ENCODE measurements at places on chromosomes 5 and 9. TPM values are rescaled to one million over a fixed set of nuclear protein-coding genes. Genes with fewer than 3 reads are reported as not detected.

DNA sequence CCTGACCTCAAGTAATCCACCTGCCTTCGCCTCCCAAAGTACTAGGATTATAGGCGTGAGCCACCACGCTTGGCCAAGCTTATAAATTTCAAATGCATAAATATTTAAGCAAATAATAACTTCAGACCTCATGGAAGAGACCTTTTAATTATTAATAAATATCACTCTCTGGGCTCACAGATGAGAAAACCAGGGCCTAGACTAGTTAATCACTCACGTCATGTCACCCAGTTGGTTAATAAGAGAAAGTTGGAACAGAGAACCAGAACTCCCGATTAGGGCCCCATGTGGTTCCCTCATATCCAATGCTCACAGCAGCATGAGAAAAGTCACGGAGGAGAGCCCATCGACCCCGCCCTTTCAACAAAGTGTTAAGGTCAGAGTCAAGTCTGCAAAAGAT lies 79.3 kb downstream of the EPB41L4A start:
- H3K27me3 ChIP-seq, result no peaks in the 10 kb centered on the region
- H3K27ac ChIP-seq, result no peak overlapping the region
- no peak overlapping the region for H3K4me3 ChIP-seq
- H3K36me3 ChIP-seq, result no peaks in the 10 kb centered on the region

GRCh38 chr9:82665324-82665723 lies 397.6 kb downstream of the RASEF start:
- DNase-seq, result no peak
- H3K4me1 ChIP-seq, result no peaks in the 10 kb centered on the region
- no peak overlapping the region for H3K27ac ChIP-seq
- no peak overlapping the region for H3K4me3 ChIP-seq
- no peaks in the 10 kb centered on the region for H3K27me3 ChIP-seq
- H3K36me3 ChIP-seq, result no peaks in the 10 kb centered on the region

DNA sequence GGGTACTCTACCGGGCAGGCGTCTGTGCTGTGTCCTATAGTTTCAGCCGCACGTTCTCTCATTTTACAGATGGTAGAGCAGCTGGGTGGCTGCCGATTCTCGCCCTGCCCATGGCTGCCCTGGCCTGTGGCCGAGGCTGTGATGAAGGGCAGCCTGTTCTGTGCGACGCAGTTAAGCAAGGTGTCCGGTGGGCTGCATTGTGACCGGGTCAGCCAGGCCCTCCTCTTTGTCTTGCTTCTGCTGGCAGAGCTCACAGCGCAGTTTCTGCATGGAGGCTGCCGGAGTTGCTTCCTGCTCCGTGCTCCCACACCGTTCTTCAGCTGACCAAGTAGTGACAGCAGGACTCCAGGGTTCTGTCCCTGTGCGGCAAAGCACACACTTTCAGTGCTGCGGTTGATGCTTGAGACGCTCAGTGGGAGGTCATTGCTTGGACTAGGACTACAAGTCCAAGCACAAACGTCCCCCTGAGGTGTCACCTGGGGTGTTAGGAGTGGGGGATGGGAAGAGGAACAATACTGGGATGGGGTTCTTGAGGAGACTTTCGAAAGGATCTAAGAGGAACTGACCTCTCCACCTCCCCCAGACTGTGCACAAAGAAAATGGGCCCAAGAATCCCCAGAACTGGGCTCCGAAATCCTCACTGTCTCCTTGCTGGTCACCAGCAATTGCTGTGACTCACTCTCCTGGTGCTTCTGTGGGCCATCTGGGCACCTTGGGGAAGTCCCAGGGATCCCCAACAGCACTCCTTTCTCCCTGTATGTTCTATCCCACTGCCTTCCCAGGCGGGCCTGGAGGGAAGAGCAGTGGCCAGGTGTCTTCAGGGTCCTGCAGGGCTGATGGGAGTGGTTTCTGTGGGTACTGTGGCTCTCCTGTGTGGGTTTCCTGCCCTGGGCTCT lies 58.2 kb downstream of the GADD45G start:
- no peaks in the 10 kb centered on the region for H3K27me3 ChIP-seq
- H3K4me3 ChIP-seq, result peak overlapping the region; percentile 32
- peaks cover 11% of the 10 kb centered on the region for H3K4me1 ChIP-seq
- H3K36me3 ChIP-seq, result no peaks in the 10 kb centered on the region

- peak; percentile 48 for DNase-seq
- H3K36me3 ChIP-seq, result no peaks in the 10 kb centered on the region
- H3K27me3 ChIP-seq, result no peaks in the 10 kb centered on the region
- peaks cover 3% of the 10 kb centered on the region for H3K4me1 ChIP-seq
- no peak overlapping the region for H3K4me3 ChIP-seq
- H3K27ac ChIP-seq, result no peak overlapping the region
Observed at GRCh38 chr5:80105698-80106439, 70.7 kb downstream of the THBS4 start.

DNA sequence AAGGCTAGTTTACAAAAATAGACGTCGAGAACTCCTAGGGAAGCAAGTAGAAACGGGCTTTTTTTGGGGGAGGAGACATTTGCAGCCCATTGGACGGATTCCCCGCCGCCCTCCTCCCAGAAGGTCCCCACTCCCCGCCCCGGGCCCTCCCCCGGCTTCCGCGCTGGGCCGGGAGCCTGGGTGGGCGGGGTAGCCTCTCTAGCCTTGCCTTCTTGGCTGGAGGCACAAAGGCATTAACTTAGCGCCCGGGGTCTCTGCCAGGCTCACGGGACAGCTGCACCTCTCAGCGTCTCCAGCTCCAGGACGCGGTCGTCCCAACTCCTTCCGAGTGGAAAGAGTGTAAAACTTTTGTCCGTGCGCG lies at the start of gene DMRTA1:
TSS of gene DMRTA1 (plus strand) at position 236 of the 361 bp plus-strand sequence. CDS start 242 bp downstream, outside the sequence.
- H3K27ac ChIP-seq, result peak within 1 kb of the TSS; percentile 71
- peak; percentile 21 for DNase-seq
- peak within 1 kb of the TSS; percentile 88 for H3K4me3 ChIP-seq
- no peaks in the 10 kb centered on the region for H3K36me3 ChIP-seq
- peaks cover 3% of the 10 kb centered on the region for H3K4me1 ChIP-seq

SMC5 gene
- 13.9 TPM for total RNA-seq

DNA sequence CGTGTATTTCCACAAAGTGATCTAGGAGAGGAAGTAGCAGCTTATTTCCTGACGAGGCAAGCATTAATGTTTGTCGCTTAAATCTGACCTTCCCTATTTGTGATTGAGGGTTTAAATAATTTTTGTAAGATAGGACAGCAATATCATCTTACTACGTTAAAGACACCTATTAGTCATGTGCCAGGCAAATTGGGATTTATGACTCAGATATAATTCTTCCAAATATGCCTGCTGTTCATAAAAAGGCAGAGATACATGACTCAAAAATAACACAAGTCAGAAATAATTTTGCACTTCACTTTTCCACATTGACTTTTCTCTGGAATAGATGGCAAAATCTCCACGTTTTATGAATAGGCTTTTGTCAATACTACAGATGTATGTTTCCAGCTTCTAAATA lies 43.0 kb upstream of the CDH12 start:
- no peaks in the 10 kb centered on the region for H3K36me3 ChIP-seq
- H3K27me3 ChIP-seq, result no peaks in the 10 kb centered on the region
- no peak for DNase-seq
- H3K4me1 ChIP-seq, result no peaks in the 10 kb centered on the region
- no peak overlapping the region for H3K27ac ChIP-seq

GRCh38 chr9:87189006-87189405 lies 241.7 kb upstream of the GAS1 start:
- H3K27ac ChIP-seq, result no peak overlapping the region
- H3K27me3 ChIP-seq, result no peaks in the 10 kb centered on the region
- no peaks in the 10 kb centered on the region for H3K4me1 ChIP-seq
- DNase-seq, result no peak
- H3K4me3 ChIP-seq, result no peak overlapping the region

DNA sequence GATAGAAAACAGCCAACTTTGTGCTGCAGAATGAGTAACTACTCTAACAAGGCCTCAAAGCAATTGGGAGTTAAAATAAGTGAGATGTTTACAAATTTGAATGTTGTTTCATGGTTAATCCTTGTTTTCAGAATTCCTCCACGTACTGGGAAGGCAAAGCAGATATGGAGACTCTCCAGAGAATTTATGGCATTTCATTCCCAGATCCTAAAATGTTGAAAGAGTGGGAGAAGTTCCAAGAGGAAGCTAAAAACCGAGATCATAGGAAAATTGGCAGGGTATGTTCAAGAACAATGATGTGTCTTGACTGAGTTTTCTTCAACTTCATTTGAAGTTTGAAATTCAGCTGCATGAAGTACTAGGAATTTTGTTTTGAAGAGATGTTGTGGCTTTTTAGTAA lies 16.4 kb downstream of the TARS1 start:
- no peaks in the 10 kb centered on the region for H3K27me3 ChIP-seq
- no peak overlapping the region for H3K27ac ChIP-seq
- DNase-seq, result no peak
- no peaks in the 10 kb centered on the region for H3K4me1 ChIP-seq
- H3K36me3 ChIP-seq, result peaks cover 90% of the 10 kb centered on the region

- peaks cover 19% of the 10 kb centered on the region for H3K4me1 ChIP-seq
- peak overlapping the region; percentile 78 for H3K27ac ChIP-seq
- no peak overlapping the region for H3K4me3 ChIP-seq
- DNase-seq, result peak; percentile 92
Observed at GRCh38 chr5:172659909-172660628, 19.0 kb downstream of the NEURL1B start.

FAM53C gene
- 40.0 TPM for total RNA-seq

GPR151 gene
- total RNA-seq, result not detected

- H3K36me3 ChIP-seq, result no peaks in the 10 kb centered on the region
- H3K4me3 ChIP-seq, result no peak overlapping the region
- no peaks in the 10 kb centered on the region for H3K4me1 ChIP-seq
Observed at GRCh38 chr5:150227606-150228273, 37.9 kb downstream of the SLC6A7 start.

DNA sequence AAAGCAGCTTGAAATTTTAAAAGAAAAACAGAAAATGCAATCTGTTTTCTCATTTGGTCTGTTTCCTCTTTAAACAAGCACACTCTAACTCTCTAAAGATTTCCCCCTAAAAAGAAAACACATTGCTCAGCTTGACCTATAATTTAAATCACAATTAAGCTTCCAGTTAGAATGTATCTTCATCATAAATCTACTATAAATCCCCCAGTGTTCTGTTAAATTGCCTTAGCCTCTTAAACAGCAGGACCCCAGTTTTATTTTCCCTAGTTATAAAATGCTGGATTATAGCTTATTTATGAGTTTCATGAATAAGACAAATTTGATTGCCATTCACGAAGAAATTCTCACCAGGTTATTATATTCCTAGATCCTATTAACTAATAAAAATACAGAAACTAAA lies 8.6 kb upstream of the SMC2 start:
- no peaks in the 10 kb centered on the region for H3K27me3 ChIP-seq
- H3K27ac ChIP-seq, result no peak overlapping the region
- no peak overlapping the region for H3K4me3 ChIP-seq
- DNase-seq, result no peak
- no peaks in the 10 kb centered on the region for H3K36me3 ChIP-seq

CATSPER3 gene
- total RNA-seq, result not detected

- peak overlapping the region; percentile 63 for H3K27ac ChIP-seq
- no peak overlapping the region for H3K4me3 ChIP-seq
- H3K36me3 ChIP-seq, result no peaks in the 10 kb centered on the region
- H3K27me3 ChIP-seq, result no peaks in the 10 kb centered on the region
- DNase-seq, result peak; percentile 90
Observed at GRCh38 chr5:140261403-140262171, 41.3 kb downstream of the PFDN1 start.

OCLN gene
- total RNA-seq, result 0.53 TPM

- peaks cover 47% of the 10 kb centered on the region for H3K4me1 ChIP-seq
- H3K27ac ChIP-seq, result peak overlapping the region; percentile 74
- peak; percentile 96 for DNase-seq
- H3K27me3 ChIP-seq, result no peaks in the 10 kb centered on the region
- H3K4me3 ChIP-seq, result peak overlapping the region; percentile 35
Observed at GRCh38 chr9:131402738-131403492, 9.0 kb downstream of the PRRC2B start.

- no peak overlapping the region for H3K4me3 ChIP-seq
- no peaks in the 10 kb centered on the region for H3K4me1 ChIP-seq
- H3K27me3 ChIP-seq, result no peaks in the 10 kb centered on the region
- no peaks in the 10 kb centered on the region for H3K36me3 ChIP-seq
- no peak overlapping the region for H3K27ac ChIP-seq
- DNase-seq, result no peak
Observed at GRCh38 chr5:537621-538071, 13.4 kb upstream of the SLC9A3 start.

- no peak for DNase-seq
- H3K27ac ChIP-seq, result no peak overlapping the region
- H3K4me3 ChIP-seq, result no peak overlapping the region
- no peaks in the 10 kb centered on the region for H3K27me3 ChIP-seq
- no peaks in the 10 kb centered on the region for H3K4me1 ChIP-seq
Observed at GRCh38 chr5:57209316-57210040, 35.6 kb downstream of the GPBP1 start.

GRCh38 chr5:160565376-160565775 lies 143.7 kb downstream of the PTTG1 start:
- H3K4me3 ChIP-seq, result no peak overlapping the region
- no peak for DNase-seq
- H3K36me3 ChIP-seq, result no peaks in the 10 kb centered on the region
- no peaks in the 10 kb centered on the region for H3K27me3 ChIP-seq
- H3K27ac ChIP-seq, result no peak overlapping the region

FOXI1 gene
- total RNA-seq, result not detected

GRCh38 chr5:40594811-40595210 lies 84.9 kb upstream of the PTGER4 start:
- H3K27me3 ChIP-seq, result no peaks in the 10 kb centered on the region
- no peaks in the 10 kb centered on the region for H3K4me1 ChIP-seq
- no peak overlapping the region for H3K4me3 ChIP-seq
- DNase-seq, result no peak
- H3K36me3 ChIP-seq, result no peaks in the 10 kb centered on the region
- H3K27ac ChIP-seq, result no peak overlapping the region

CAPSL gene
- total RNA-seq, result not detected

ANKRD18A gene
- not detected for total RNA-seq

TNFSF15 gene
- total RNA-seq, result under 0.01 TPM

ST8SIA4 gene
- 15.6 TPM for total RNA-seq

GRCh38 chr9:136207616-136208015 lies 2.7 kb upstream of the LHX3 start:
- H3K27me3 ChIP-seq, result peaks cover 16% of the 10 kb centered on the region
- peaks cover 24% of the 10 kb centered on the region for H3K36me3 ChIP-seq
- no peak for DNase-seq
- H3K4me3 ChIP-seq, result no peak overlapping the region

DNA sequence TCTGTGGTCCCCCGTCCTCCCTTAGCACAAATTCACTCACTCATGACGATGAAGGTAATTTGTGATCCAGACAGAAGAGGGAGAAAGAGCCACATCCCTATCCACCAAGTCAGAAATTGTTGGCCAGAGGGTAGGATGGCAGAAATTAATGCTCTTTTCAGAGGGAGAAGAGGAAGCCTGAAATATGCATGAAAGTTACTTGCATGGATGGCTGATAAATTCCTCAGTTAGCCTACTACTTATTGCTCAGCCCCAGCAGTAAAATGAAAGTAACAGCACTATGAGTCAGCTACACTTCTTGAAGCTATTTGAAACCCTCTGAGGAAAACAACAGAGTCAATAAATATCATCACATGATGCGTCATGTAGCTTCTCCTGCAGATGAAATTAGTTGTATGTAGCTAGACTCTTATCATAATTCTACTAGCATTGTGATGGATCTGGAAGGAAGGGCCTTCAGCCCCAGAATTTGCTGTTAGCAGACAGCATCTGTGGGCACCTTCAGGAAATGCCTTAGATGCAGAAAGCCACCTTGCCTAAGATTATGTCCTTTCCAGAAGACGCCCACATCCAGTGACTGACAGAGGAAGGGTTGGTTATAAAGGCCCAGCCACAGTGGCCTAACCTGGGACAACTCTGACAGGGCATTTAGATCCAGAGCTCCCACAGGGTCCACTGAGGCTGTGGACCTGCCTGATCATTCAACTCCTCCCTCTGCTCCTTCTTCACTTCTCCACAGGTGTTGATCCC lies 81.2 kb upstream of the CCDC112 start:
- no peaks in the 10 kb centered on the region for H3K36me3 ChIP-seq
- no peak overlapping the region for H3K4me3 ChIP-seq

All from ascending aorta (tissue), 2 donors.